ENCODE measurements at places on chromosomes 3 and 15.

DNA sequence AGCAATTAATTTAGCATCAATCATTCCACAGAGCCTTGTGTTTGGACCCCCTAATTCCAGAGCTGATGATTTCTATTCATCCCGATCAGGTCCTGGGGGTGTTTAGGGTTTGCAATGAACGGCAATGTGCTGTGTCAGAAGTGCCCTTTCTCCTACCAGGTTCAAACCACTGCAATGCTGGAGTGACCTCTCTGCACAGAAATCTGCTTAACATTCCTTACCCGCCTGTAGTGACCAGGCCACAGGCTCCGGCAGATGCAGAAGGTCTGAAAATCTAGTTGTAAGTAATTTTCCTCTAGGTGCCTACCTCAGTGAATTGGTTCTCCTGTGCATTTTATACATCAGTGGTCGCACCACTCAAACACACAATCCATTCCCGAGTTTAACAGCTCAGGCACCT is 725.3 kb upstream of the CFAP20DC start:
- no peak for DNase-seq

- no peak for DNase-seq
These were observed 237.2 kb downstream of the AGBL1 start for GRCh38 chr15:86316726-86317383.

DNA sequence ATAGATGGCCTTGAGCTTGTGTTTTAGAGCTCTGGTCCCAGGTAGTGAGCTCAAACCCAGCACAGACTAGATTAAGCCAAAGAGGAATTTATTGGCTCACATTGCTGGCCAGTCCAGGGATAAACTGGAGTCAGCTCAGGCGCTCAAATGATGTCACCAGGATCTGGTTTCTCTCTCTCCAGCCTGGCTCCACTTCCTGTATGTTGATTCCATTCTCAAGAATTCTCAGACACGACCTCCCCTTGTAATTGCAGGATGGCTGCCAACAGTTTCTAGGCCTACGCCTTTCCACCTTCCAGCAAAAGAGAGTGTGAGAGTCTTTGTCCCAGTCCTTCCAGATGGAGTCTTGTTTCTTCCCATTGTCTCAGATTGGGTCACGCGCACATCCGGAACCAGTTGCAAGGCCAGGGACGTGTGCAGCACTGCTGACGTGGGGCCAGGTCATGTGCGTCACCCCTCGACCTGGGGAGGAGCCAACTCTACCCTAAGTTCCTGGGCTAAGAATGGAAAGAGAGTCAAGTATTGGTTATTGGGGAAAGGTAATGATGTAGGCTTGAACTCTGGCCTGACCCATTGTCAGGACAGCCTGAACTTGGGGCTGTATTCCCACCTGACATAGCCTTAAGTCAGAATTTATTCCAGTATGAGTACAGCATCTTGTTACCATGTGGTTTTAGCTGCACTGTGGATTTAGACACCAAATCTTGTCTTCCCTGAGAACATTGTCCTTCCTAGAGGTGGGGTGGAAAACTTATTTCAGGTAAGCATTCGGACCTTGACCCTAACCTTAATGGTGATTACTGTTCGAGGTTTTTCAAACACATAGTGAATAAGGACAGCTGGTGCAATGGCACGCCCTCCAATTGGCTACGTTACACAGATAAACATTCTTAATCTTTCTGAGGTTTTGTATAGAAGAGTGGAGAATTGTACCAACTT is 31.6 kb downstream of the CACNA1D start:
- no peak for DNase-seq

DNA sequence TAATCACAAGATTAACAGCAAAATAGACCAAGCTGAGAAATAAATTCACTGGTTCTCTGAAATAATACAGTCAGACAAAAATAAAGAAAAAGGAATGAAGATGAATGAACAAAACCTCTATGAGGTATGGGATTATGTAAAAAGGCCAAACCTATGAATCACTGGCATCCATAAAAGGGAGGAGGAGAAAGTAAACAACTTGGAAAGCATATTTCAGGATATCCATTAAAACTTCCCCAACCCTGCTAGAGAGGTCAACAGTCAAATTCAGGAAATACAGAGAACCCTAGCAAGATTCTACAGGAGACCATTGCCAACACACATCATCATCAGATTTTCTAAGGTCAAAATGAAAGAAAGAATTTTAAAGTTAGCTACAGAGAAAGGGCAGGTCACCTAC is 649.7 kb upstream of the CBLB start:
- no peak for DNase-seq

DNA sequence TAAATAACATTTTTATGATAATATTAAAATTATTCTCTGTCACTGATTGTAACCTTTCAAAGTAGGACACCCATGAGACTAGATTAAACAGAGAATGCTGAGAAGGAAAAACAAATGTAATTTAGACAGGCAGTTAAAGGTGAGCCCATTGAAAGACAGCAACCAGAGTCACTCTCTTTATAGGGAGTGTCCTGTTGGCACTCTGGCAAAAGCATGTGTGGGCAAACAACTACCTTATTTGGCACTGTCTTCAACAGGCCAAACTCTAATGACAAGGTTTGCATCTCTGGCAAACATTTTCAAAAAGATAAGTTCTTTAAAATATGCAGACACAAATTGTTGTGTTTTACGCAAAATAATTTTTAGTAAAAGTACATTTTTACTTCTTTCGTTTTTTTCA is 29.8 kb downstream of the NFKBIZ start:
- DNase-seq, result no peak

GRCh38 chr15:96882121-96882772 is 551.7 kb downstream of the NR2F2 start:
- no peak for DNase-seq

DNA sequence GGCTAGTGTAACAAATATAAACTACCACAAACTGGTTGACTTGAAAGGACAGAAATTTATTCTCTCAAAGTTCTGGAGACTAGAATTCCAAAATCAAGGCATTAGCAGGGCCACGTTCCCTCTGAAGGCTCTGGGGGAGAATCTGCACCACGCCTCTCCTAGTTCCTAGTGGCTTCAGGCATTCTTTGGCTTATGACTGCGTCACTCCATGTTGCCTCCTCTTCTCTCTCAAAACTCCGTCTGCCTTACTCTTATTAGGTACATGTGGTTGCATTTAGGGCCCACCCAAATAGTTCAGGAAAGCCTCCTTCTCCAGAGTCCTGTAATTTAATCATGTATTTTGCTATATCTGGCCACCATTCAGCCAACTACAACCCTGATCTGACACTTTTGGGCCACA is 174.8 kb downstream of the PEX5L start:
- DNase-seq, result no peak

DNA sequence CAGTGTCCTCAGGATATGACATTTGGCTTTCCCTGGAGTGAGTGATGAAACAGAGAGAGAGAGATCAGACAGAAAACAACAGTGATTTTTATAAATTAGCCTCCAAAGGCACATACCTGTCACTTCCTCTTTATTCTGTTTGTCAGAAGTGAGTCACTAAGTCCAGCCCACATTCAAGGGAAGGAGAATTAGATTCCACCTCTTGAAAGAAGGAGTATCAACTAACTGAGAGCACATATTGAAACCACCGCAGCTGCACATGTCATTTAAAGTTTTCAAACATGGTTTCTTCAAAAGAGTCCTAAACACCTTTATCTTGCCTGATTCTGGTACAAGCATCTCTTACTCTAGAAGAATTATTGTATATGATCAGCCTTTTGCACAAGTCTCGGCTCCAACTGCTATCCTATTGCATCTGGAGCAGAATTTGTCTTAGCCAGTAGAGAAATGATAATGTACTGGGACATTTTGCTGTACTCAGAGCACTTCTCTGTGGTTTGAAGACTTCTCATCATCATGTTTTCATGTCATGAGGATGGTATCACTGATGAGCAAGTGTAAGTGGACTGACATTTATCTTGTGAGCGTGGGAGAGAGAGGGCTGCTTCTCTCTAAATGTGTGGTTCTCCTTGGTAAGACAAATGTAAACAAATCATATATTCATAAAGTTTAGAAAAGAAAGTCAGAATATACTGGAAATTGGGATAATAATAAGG is 338.9 kb upstream of the CFAP20DC start:
- no peak for DNase-seq

DNA sequence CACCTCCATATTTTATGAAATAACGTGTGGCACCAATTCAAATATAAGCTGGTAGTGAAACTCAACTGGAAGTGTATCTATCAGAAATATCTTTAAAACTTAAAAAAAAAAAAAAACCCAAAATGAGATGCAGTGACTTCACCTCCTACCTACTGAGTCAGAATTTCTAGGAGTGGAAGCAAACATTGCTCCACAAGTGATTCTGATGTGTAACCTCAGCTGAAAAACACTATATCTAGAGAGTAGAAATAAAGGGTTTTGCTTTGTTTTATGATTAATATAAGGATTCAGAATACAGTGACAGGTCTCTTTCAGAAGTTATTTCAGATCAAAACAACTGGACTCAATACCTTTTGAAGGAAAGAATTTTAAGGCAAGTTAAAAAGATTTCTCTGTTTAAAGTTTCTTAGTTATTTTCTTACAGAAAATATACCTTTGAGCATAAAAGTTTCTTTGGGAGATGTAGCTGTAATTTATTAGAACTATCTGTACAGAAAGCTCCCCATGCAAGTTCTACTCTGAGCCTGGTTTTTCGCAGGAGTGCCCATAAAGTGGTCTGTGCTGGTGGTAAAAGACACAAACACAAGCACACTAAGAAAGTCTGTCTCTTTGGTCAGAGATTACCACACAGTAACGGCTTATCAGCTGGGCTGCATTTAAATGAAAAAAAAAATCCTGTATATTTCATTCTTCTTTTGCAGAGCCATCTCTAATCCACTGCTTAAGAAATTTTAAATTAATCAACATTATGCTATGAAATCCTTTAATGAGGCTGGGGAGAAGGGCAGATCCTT is 59.9 kb upstream of the PPIB start:
- DNase-seq, result no peak

GRCh38 chr3:10725846-10726245 is 90.2 kb upstream of the SLC6A11 start:
- DNase-seq, result no peak

- DNase-seq, result no peak
These were observed 26.8 kb upstream of the KLHL25 start for GRCh38 chr15:85821545-85821944.

DNA sequence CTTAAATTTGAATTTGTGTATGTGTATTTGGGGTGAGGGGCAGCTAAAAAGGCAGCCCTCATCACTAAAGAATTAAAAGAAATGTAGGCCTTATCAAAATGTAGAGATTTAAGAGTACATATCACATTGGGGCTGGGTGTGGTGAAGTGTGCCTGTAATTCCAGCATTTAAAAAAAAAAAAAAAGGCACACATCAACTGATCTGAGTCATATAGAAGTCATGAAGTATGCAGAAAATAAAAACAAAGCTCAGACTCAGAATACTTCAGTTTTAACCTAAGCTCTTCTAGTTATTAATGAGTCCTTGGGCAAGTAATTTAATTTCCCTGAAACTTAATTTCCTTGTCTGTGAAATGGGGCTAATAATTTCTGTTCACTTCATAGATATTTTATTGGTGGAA is 31.6 kb downstream of the SLC24A1 start:
- DNase-seq, result no peak

DNA sequence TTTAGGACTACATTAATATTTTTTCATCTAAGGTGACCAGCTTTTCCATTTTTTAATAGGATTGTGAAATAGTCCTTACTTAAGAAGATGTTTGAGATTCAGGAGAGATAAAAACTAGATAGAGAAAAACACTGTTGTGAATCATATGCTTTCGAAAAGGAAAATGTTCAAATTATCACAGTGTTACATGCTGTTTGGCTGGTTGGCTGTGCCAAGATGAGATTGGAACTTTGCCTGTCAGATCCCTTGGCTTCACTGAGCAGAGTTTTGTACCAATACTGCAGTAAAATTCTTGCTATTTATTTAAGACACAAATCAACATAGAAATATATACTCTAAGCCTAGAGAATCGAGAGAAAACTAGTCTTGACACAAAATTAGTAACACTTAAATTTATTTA is 117.2 kb downstream of the OXSM start:
- DNase-seq, result no peak

DNA sequence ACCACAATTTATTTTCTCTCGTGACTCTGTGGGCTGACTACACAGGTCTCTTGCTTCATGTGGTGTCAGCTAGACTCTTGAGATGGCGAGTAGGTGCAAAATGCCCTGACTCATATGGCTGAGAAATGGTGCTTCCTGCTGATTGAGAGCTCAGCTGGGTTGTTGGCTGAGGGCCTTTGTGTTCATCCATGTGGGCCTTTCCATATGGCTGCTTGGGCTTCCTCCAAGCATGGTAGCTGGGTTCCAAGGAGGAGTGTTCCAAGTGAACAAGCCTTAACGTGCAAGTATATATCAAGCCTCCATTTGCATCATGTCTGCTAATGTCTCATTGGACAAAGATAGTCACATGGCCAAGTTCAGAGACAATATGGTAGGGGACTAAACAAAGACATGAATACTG is 164.0 kb downstream of the PDCD6IP start:
- no peak for DNase-seq

Data from AG04449 (cell line).